Tongue (tissue), 3 donors: ENCODE measurements at places on chromosomes 1 and 21.

- peak; percentile 51 for DNase-seq
These were observed 69.6 kb upstream of the KCTD3 start for GRCh38 chr1:215497528-215497927.

DNA sequence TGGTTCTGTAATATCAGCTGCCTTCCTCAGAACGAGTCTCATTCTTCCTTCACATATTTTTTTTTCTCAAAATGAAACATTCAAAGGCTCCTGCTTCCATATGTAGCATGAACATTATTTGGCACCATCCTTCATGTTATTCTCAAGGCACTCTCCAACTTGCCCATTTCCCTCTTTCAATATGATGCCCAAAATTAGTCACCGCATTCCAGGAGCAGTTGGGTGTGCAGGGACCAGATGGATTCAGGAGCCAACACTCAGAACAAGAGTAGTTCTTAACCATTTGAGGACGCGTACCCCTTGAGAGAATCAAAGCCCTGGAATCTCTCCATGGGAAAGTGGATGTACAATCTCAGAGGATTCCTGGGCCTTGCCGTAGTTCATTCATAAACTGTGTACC is 50.3 kb downstream of the KCNK1 start:
- no peak for DNase-seq

DNA sequence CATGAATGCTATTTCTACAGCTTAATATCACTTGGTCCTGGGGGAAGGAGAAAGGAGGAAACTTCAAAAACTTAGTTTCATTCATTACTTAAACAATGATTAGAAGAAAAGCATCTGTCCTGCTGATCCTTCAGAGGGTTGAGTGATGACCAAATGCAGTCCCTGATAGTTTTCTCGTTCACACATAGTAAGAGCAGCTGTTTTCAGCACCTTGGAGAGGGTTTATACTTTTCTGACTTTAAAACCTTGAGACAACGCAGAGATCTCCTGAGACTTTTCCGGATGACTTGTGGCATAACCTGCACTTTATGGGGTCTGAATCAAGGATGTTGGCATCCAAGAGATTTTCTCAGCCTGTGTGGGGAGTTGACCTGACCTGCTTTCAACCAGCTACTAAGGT is 94.0 kb upstream of the KCND3 start:
- DNase-seq: peak; percentile 24

DNA sequence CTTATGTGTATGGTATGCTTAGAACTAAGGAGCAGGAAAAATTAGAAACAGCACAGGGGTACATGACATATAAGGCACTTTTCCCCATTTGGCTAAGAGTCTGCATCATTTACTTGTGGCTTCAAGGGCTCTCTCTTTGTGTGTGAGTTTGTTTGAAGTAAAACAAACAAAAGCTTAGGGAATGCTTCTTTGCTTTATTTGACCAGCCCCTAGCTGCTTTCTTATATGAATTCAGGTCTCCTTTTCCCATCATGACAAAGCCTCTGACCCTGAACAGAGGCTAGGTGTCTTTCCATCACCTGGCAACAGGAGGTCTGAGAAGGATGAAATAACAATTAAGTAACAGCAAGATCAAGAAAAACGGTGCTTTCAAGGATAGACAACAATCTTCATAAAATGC is 643.8 kb upstream of the ADGRL2 start:
- DNase-seq: no peak

- peak; percentile 84 for DNase-seq
These were observed 1.8 kb upstream of the FOXO6 start for GRCh38 chr1:41359211-41360073.
